ENCODE measurements at places on chromosomes 1 and 21.

GRCh38 chr1:185906186-185906585, 172.0 kb downstream of the HMCN1 start:
- no peak for DNase-seq

DNA sequence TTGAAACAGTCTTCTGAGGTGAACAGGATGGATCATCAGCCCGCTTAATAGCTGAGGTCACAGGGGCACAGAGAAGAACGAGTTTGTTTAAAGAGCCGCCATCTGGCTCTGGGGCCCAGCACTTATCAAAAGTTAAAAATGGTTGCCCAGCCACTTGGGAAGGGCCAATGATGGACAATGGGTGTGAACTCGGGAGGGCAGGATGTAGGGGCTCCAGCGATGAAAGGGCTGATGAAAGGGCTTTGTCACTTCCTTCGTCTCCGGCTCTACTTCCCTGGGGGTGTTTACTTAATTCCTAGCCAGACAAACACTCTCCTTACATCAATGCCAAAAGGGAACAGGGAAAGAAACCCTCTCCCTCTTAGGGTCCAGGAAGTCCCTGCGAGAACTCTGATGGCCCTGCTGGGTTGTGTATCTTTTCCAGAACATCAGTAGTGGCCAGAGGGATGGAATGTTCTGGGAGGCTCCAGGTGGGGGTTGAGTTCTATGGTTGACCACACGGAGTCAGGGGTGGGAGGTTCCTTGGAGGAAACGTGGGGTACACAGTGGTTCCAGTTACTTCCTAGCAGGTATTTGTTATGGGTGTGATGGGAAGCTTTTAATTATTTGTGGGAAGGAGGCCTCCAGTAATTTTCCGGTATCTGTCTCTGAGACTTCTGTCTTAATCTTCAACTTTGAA, 9.0 kb upstream of the ABCG1 start:
- DNase-seq: no peak

DNA sequence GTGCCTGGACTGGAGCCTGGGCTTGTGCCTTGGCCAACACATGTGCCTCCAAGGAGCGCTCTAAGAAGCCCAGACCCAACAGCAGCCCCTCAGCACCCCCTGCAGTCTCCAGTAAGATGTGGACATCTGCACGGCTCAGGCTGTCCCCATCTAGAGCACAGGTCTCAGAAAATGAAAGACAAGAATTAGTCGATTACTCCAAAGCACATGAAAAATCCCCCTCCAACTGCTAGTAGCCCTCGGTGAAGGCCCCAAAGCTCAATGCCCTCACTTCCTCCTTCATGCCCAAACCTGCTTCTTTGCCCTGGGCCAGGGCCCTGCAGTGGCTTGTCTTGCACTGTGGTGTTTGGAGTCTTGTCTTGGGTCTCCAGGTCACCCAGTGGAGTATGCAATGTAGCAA, 21.9 kb upstream of the ERO1B start:
- DNase-seq: no peak

DNA sequence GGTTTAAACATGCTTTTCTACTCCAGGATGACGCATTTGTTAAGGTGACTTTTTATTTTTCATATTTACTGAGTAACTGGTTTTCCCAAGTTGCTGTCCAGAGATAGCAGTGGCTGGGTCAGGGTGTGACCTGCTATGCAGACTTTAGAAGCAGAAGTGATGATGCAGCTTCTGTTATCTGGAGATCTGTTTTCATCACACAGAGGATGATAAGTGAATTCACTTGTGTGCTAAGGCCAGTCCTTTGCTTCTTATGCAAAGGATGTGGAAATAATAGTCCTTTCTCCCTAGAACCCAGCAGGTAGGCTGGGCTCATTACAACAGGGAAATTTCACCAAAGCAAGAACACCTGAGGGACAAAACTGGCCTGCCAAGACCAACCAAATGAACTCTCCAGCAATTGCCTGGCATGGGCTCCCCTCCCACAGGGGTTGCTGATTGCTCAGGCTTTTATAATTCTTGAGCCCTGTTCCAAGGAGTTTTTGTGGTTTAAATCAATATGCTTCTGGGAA, 97.8 kb upstream of the LPGAT1 start:
- no peak for DNase-seq

DNA sequence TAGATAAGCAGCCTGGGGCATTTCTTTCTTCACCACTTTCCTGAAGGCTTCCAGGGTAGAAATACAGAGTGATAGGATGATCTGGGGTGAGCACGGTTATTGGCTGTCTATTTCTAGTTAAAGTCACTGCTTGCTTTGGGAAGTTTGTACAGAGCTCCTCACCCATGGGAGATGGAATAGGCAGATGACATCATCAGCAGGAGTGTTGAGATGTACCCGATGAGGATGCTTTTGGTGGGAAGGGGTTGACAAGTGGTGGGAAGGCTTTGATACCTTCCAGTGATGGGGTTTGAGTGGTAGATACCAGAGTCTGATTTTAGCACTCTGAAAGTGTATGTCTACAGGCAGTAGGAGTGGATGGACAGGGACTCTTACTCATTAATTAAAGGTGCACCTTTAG, 112.6 kb downstream of the BRINP2 start:
- DNase-seq: no peak

DNA sequence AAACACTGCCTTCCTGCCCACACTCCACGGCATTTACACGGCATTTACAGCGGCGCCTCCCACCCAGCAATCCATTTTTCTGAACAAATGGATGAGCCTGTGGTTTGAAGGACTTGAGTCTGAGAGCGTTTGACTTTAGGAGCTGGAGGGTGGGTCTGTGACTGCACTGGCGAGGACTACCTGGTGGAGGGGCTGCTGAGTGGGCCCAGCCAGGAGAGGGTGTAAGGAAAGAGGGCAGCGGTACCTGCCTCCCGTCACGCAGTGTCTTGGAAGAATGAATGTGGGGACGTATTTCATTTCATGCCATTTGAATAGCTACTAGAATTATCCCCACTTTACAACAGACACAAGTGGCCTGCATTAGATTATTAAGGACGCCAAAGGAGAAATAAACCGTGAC, 62.9 kb downstream of the B3GALT5 start:
- no peak for DNase-seq

GRCh38 chr1:83017276-83017675, 981.7 kb downstream of the TTLL7 start:
- DNase-seq: no peak

DNA sequence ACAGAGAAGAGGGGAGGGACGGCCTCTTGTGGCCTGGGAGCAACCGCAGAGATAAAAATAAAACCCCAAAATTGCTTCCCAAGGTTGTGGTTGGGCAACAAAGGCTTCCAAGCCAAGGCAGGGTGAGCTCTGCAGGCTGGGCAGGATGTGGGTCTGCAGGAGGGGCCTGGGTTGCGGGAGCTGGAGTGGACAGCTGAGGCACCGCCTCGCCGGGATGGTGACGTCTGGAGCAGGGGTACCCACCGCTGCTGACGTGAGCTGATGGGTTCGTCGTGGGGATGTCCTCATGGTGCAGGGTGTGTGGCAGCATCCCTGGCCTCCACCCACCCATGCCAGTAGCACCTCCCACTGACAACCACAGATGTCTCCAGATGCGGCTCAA, 3.7 kb downstream of the AURKAIP1 start:
- DNase-seq: peak; percentile 21
